ENCODE measurements at places on chromosomes 2 and 18.

GRCh38 chr18:14945984-14946383 is 198.0 kb downstream of the ANKRD30B start:
- no peak for DNase-seq

DNA sequence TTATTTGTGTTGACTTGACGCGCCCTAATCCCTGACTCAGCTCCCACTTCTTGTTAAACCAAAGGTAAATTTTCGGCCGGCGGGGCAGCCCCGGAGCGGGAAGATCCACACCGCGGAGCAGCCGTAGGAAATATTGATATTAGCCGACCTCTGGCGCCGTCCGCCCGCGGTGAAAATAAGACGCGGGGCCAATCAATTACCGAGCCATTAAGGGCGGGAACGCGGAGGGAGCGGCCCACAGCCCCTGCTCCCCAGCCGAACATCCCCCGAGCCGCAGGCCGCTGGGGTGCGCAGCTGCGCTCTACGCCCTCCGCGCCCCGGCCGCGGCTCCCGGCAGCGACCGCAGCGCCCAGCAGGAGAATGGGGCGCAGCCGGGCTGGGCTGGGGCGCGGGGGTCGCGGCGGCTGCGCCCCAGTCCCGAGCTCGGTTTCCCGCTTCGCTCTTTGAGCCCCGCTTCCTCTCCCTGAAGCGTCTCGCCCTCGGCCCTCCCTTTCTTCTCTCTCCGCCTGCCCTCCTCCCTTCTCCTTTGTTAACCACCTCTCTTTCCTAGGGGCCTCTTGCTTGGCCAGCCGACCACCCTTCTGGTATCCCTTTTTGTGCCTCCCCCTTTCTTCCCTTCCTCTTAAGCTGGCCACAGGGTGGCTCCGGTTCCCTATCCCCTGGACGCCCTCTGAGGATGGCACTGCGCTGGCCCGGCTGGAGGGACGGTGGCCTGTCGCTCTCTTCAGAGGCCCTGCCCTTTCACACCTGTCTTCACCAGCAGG is 40.9 kb downstream of the CELF4 start:
- no peak for DNase-seq

GRCh38 chr18:47909484-47909883 is 21.0 kb downstream of the SMAD2 start:
- no peak for DNase-seq

DNA sequence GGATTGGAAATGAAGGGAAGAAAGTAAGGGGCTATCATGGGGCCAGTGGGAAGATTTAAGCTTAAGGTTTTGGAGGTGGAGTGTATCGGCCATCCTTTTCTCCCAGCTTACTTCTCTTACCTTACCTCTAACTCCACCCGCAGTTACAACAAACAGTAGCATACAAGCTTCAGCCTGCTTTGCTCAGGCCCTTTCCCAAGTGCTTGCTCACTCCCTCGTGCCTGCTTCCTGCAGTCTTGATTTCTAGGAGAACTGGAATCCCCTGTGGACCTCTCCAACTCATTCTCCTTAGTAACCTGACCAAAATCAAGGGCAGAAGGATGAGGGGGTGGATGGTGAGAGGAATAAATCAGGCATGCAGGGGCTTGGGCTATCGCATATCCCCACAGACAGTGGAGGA is 5.8 kb upstream of the LYG2 start:
- DNase-seq = no peak
